ENCODE measurements at places on chromosomes 7 and 10.

DNA sequence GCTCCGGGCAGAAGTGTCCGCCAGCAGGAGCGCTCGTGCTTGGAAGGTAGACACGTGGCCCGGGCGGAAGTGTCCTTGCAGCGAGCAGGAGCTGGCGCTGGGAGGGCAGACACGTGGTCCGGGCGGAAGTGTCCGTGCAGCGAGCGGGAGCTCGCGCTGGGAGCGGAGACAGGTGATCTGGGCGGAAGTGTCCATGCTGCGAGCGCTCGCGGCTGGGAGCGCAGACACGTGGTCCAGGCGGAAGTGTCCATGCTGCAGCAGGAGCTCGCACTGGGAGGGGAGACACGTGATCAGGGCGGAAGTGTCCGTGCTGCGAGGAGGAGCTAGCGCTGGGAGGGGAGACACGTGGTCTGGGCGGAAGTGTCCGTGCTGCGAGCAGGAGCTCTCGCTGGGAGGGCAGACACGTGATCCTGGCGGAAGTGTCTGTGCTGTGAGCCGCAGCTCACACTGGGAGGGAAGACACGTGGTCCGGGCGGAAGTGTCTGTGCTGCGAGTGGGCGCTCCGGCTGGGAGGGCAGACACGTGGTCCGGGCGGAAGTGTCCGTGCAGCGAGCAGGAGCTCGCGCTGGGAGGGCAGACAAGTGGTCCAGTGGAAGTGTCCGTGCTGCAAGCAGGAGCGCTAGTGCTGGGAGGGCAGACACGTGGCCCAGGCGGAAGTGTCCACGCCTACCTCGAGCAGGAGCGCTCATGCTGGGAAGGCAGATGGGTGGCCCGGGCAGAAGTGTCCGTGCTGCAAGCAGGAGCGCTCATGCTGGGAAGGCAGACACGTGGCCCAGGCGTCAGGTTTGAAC lies 41.1 kb upstream of the PRKAR1B start:
- peak; percentile 55 for DNase-seq

GRCh38 chr7:35701287-35701900 lies 6.5 kb upstream of the HERPUD2 start:
- DNase-seq, result no peak

DNA sequence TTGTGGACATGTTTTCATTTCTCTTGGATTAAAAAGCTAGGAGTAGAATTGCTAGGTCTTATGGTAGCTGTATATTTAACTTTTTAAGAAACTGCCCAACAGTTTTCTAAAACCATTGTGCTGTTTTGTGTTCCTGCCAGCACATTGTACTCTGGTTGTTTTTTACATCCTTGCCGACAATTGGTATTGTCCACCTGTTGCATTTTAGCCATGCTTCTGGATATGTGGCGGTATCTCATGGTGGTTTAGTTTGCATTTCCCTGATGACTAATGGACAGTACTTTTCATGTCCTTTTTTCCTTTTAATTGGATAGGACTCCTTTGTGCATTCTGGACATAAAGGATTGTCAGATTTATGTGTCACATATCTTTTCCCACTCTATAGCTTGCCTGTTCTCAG lies 45.5 kb downstream of the STK17A start:
- DNase-seq, result no peak

- no peak for DNase-seq
Observed at GRCh38 chr7:101782896-101783295, 34.5 kb upstream of the CUX1 start.

DNA sequence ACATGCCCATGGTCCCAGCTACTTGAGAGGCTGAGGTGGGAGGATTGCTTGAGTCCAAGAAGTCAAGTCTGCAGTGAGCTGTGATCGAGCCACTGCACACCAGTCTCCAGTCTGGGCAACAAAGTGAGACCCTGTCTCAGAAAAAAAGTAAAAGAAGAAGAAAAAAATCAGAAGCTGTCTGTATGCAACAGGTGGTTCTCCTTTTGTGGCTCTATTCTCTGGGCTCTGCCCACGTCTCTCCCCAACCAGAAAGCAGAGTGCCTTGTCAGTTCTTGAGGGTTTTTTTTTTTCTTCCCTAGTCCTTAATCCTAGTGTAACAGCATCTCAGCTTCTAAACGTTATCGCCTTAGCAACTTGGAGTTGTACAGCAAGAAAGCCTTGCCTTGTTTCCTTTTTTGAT lies 89.5 kb downstream of the PRKCQ start:
- no peak for DNase-seq

- DNase-seq, result no peak
Observed at GRCh38 chr7:108293149-108293612, 163.0 kb upstream of the LAMB4 start.

DNA sequence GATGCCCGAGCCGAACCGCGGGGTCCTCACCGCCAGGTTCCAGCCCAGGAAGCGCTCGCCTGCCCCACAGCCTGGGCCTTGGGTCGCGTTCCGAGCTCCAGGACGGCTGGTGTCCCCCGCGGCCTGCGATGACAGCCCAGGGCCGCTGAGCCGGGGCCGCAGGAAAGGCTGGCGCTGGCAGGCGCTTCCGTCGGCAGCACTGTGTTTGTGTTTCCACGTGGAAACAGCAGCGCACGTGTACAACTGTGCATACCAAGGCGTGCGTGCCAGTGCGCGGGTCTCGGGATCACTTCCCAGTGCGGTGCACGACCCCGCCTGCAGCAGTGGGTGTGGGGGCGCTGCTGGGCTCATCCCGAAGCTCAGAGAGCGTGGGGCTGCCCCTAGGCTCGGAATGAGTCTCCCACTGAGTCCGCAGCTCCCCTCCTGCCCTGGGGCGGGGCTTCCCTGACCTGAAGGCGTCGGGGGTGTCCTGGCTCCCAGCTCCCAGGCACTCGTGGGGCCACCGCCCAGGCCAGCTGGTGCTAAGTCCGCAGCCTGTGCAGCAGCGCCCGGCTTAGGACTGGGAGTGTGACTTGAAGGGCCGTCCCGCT lies 17.2 kb downstream of the AP5Z1 start:
- DNase-seq, result no peak

GRCh38 chr7:146116521-146117222 lies at the start of gene CNTNAP2:
CNTNAP2 (plus strand) TSS chr7:146116801; CDS start chr7:146116877, 76 bp downstream.
- DNase-seq, result peak; percentile 52

DNA sequence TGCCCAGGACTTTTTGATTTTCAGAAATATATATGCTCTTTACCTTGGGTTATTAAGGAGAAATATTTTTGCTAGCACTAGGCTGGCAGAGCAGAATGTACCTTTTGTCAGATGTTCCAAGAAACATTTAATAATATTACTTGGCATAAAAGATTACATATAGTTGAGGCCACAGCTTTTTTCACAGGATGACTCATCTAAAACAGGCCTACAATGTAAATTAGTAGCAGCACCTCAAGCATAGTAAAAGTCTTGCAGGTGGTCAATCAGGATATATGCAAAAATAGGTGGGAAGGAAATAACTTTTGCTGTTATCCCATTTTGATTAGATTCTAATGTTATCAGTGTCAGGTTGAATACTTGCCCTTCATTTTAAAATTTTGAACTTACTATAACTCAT lies 14.9 kb upstream of the ITGB1 start:
- no peak for DNase-seq

DNA sequence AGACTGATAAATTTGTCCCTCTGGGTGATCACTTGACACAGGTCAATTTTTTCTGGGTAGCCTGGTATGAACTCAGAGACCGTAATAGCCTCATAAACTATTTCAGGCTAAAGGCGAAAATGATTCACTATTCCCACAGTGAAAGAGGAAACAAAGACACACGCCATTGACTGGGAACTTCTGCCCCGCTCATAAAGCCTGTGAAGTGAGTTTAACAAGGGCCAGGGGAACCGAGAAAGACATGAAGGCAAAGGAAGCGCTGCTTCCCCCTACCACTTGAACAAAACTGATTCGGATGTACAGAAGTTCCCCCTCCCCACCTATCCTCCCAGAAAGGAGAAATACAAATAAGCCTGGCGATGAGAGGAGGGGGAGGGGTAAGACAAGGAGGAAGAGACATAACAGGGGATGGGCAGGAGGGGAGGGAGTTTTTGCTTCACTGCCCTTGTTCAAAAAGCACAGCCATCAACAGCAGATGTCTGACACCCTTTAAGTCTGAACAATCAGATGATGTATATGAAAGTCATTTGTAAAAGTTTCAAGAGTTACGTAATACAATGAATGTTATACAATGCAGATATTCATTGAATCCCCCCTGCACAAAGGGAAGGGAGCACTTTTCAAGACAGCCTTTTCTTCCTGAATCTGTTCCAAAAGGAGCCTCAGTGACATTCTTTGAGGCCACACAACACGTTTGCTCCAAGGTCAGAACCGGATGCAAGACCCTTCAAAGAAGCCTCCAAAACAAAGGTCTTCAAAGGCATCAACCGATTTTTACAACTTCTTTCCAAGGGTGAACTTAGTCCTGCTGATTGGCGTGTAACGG lies 734 bp downstream of the ABCB4 start:
- no peak for DNase-seq

- no peak for DNase-seq
Observed at GRCh38 chr7:109213081-109213480, 643.4 kb downstream of the DNAJB9 start.

DNA sequence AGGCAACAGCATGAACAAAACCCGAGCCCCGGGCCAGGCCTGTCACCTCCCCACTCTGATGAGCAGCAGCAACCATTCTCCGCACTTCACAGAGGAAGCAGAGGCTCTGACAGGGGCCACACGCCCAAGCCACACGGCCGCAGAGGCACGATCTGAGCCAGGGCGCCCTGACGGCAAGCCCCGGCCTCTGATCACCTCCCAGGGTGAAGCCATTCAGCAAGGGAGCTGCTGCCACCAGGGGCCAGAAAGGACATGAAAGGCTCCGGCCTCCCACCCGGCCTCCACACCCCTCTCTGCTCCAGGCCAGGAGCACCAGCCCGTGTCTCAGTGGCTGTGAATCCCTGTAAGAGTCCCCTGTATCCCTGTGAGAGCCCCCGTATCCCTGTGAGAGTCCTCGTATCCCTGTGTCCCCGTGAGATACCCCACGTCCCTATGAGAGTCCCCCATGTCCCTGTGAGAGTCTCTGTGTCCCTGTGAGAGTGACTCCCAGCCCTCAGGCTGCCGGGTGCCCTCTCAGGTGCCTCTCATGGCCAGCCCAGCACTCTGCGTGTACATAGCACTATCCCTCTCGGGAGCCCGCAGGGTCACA lies 187.8 kb downstream of the MAD1L1 start:
- DNase-seq, result no peak

DNA sequence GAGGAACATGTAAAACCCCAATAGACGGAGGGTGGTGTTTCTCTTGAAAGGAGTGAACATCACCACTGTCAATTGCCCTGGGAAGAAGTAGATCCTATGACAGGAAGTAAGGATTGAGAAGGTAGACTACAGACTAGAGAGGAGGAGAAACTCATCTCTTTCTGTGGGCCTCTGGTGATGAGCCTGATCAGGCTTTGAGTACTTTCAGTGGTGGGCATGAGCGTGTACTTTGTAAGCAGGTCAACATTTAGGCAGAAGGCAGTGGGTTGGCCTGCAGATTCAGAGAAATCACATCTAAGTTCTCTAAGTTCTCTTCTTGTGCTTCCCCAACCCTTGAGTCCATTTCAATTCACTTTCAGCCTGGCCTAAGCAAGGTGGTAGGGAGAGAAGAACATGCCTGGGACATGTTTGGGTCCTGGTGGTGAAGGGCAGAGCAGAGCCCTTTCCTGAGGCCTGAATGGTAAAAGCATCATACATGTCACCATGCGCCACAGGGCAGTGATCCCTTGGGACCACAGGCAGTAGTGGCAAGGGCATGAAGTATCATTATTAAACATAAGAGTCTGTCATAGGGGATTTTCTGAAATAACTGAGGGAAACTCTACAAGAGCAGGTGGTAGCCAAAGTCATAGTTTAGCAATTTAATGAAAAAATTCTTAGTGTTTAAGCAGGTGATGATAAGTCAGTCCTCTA lies 56.4 kb upstream of the ANKRD1 start:
- no peak for DNase-seq

GRCh38 chr10:103227416-103227815 lies 18.3 kb upstream of the RPEL1 start:
- no peak for DNase-seq

DNA sequence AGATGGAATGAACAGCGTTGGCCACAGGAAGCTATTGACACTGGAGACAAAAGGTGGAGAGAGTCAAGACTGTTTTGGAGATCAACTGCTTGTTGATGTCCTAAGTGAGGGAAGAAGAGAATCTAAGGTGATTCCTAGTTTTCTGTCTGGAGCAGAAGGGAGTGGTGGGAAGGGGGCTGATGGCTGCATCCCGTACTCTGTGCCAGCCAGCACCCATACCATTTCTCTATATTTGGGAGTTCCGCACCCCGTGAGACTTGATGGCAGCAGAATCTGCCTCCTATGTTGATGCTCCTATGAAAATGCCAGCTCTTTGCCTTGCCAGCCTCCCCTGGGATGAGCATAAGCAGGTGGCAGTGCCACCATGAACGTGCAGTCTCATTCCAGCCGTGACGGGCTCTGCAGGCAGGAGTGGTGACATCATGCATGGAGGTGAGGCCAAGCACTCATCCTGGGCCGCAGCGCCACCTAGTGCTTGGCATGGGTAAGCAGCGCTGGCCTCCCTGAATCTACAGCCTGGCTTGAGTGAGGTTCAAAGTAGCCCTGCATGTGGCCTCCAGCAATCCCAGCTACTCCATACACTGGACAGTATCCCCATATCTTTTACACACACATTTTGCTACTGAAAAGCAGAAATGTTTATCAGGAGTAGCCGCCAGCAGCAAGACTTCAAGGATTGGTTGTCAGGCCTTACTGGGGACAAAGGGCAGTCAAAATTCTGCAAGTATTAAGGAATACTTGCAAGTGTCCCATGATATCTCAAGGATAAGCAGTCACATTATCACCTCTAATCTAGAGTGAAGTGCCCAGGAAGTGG lies 43.0 kb downstream of the PODXL start:
- DNase-seq, result peak; percentile 82

- DNase-seq, result no peak
Observed at GRCh38 chr10:7523656-7524055, 112.8 kb upstream of the SFMBT2 start.

DNA sequence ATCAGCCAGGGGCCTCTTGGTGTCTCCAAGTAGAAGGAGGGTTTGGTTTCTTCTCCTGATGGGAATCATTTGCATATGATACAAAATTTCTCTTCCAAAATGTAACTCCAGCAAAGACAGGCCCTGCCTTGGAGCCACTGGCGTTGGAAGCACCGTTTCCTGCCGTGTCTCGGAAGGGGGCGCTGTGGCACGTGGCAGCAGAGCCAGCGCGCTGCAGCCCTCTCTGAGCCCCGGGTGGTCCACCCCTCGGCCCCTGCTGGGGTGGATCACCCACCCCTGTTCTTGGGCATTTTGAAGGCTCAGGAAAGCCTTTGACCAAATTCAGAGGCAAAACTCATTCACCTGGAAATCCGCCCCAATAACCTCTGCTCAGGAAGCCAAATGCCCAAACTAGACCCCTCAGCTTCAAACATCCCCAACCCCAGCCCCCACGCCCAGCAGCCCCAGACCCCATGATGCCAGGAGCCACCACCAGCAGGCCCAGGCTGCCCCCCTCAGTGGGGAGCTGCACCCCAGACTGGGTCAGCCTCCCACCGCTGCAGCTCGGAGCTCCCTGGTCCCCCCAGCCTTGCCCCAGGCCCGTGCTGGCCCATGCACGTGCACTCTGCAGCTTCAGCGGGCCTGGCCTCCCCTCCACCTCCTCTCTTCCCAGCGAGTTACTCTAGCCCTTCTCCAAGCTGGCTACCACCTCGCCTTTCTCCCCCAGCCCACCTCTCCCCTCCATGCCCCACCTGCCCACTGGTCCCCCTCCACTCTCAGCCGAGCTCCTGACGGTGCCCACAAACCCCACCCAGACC lies 29.5 kb upstream of the ELFN1 start:
- no peak for DNase-seq

GRCh38 chr10:78458983-78459638 lies 425.4 kb downstream of the RPS24 start:
- no peak for DNase-seq

Measured in anterior cingulate cortex (tissue), 58 donors.